ENCODE measurements at places on chromosomes 4 and X. TPM values are rescaled to one million over a fixed set of nuclear protein-coding genes. Genes with fewer than 3 reads are reported as not detected.

DNA sequence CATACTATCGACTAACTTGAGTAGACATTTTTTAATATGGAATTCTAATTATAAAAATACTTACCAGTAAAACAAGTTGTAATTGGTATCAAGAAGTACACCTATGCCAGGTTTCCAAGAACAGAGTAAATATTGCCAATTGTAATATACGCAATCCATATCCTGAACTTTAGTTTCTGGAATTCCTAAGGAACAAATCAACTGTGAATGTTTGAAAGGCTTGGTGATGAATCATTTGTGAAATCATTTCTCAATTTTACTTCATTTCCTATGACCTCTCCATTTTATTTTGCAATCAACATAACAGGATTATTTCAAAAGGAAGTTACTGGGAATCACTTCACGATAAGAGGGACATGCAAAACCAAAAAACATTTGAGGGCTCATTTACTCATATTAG, 3.7 kb downstream of the IL13RA2 start:
- DNase-seq = no peak
- H3K36me3 ChIP-seq = no peaks in the 10 kb centered on the region
- no peak overlapping the region for H3K27ac ChIP-seq
- no peak overlapping the region for H3K4me3 ChIP-seq
- no peaks in the 10 kb centered on the region for H3K27me3 ChIP-seq

DNA sequence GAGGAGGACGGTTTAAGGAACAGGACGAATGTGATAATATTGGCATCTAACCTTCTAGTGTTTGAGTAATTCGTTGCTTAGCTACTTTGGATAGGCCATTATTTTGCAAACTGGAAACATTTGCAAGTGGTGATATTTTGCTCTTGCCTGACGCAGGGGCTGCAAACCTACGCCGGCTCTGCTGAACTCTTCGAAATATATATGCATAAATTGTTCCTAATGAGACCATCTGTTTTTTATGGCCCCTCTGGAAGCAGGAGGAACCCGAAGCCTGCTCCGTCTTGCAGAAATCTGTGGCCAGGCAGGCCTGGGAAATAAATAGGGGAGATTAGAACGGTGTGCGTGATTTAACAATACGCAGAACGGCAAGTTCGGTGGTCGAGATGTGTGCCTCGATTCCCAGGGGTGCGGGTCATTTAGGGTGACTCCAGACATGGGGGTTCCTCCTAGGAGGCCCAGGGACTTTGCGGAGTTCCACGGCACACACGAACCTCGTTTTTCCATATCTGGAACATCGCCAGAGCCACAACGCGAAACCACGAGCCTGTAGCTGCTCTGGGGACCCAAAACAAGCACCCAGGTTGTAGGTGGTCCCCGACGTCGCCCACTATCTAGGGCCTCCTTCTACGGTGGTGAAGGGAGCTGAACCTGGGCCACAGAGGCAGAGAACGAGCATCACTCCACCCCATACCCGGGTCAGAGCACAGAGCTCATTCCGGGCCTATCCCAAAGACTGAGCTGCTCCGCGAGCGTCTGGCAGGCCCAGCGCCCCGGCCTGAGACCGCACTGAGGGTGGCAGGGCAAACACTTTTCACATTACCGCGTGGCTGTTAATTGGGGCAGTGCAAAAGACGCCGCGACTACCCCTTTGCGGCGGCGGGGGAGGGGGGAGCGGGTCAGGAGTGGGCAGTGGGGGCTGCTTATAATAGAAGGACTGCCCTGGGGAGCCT, 89.7 kb downstream of the BCOR start:
- peaks cover 24% of the 10 kb centered on the region for H3K4me1 ChIP-seq
- H3K27me3 ChIP-seq = peaks cover 64% of the 10 kb centered on the region
- H3K4me3 ChIP-seq = peak overlapping the region; percentile 29

DNA sequence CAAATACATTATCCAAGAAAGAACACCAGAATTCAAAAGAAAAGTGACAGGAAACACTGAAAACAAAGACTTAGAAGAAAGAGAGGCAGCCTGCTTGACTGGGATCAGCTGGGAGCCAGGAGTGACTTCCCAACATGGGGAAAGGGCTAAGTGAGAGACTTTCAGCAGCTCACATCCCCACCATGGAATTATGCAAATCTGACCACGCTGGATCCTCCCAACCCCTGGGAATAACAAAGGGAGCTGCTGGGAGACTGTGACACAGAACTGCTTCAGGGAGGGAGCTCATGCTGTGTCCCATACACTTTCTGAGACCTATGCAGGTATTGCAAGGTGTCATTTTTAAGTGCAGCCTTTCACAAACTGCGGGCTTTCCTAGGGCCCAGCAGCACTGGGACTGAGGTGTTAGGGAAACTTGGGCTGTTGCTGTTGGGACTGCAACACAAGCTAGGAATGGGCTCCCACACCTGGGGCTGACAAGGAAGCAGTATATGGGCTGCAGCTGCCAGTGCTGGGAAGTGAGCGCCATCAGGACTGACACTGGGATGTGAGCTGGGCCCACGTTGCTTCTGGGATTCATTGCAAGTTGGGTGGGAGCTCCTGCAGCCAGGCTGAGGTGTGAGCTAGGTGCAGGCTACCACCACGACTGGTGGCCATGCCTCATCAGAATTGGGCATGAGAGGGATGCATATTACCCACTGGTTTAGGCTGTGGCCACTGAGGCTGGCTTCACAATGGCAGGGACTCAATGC, 139.1 kb downstream of the KDR start:
- H3K27me3 ChIP-seq = no peaks in the 10 kb centered on the region
- no peak overlapping the region for H3K4me3 ChIP-seq
- peaks cover 2% of the 10 kb centered on the region for H3K36me3 ChIP-seq
- no peak overlapping the region for H3K27ac ChIP-seq
- no peak for DNase-seq

- no peaks in the 10 kb centered on the region for H3K4me1 ChIP-seq
- H3K27me3 ChIP-seq = no peaks in the 10 kb centered on the region
- H3K27ac ChIP-seq = no peak overlapping the region
- H3K36me3 ChIP-seq = no peaks in the 10 kb centered on the region
- H3K4me3 ChIP-seq = no peak overlapping the region
Measured at GRCh38 chrX:45668686-45669443, 468.2 kb upstream of the DIPK2B start.

- H3K4me1 ChIP-seq = peaks cover 32% of the 10 kb centered on the region
- no peak for DNase-seq
- no peak overlapping the region for H3K4me3 ChIP-seq
Measured at GRCh38 chrX:103363046-103363445, 6.7 kb downstream of the TCEAL9 start.

DNA sequence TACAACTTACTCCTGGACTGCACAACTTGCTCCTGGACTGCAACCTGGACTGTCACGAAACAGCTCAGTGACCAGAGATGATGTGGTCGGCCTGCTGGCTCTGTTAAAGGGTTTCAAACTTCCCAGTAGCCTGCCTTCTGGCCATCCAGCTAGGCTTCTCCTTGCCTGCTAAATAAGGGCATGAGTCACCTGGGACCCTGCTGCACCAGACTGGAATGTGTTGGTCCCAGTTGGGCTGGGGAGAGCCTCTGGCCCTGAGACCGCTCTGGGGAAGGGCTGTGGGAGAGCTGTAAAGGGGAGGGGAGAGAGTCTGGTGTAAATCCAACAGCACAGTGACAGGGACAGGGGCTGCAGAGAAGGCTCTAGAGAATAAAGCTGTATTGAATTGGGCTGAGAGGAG, 165.8 kb downstream of the VSIG4 start:
- no peaks in the 10 kb centered on the region for H3K27me3 ChIP-seq
- H3K36me3 ChIP-seq = no peaks in the 10 kb centered on the region
- no peak overlapping the region for H3K4me3 ChIP-seq
- no peak for DNase-seq

The PHEX gene
- total RNA-seq = 0.71 TPM

The CXCL8 gene
- total RNA-seq = 1.1 TPM

The SNX12 gene
- total RNA-seq = 77.0 TPM

The NLRP2B gene
- not detected for total RNA-seq

Data from progenitor cell of endocrine pancreas (in vitro differentiated cells).